ENCODE measurements at places on chromosomes 6 and 20. TPM values are rescaled to one million over a fixed set of nuclear protein-coding genes. Genes with fewer than 3 reads are reported as not detected.

ANKEF1 gene
- total RNA-seq, result 5.7 TPM

DNA sequence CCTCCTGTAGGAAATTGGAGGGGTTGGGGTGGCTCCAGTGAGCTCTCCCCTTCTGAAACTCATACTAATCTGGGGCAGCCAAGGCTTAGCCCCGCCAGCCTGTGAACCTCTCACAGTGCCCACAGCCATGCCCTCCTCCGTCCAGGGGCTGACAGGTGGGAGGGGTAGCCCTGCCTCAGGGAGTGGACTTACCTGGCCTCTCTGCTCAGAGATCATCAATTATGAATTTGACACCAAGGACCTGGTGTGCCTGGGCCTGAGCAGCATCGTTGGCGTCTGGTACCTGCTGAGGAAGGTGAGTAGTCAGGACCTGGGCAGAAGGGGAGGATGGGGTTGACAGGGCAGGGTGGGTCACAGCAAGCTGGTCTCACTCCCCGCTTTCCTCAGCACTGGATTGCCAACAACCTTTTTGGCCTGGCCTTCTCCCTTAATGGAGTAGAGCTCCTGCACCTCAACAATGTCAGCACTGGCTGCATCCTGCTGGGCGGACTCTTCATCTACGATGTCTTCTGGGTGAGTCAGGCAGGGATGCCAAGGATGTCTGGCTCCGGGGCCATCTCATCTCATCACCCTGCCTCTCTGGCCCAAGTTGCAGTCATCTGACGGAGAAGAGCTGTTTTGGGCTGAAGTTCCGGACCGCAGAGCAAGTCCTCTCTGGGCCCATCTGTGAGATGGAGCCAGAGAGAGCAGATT, 34.7 kb downstream of the HM13 start:
- H3K27me3 ChIP-seq, result no peaks in the 10 kb centered on the region
- peaks cover 32% of the 10 kb centered on the region for H3K36me3 ChIP-seq

- DNase-seq, result no peak
- no peaks in the 10 kb centered on the region for H3K36me3 ChIP-seq
- no peaks in the 10 kb centered on the region for H3K27me3 ChIP-seq
- no peak overlapping the region for H3K27ac ChIP-seq
Observed at GRCh38 chr6:97456070-97456469, 173.1 kb upstream of the MMS22L start.

AIF1 gene
- total RNA-seq, result 14.3 TPM

- no peaks in the 10 kb centered on the region for H3K36me3 ChIP-seq
- no peaks in the 10 kb centered on the region for H3K27me3 ChIP-seq
- DNase-seq, result no peak
- no peak overlapping the region for H3K4me3 ChIP-seq
- H3K27ac ChIP-seq, result no peak overlapping the region
Observed at GRCh38 chr20:49030954-49031619, 15.0 kb upstream of the CSE1L start.

GRCh38 chr20:13147971-13148370, 73.1 kb upstream of the ISM1 start:
- no peaks in the 10 kb centered on the region for H3K27me3 ChIP-seq
- no peaks in the 10 kb centered on the region for H3K4me1 ChIP-seq
- DNase-seq, result no peak

GRCh38 chr6:143620447-143620846, 57.3 kb upstream of the PHACTR2 start:
- no peaks in the 10 kb centered on the region for H3K27me3 ChIP-seq
- H3K36me3 ChIP-seq, result no peaks in the 10 kb centered on the region
- H3K4me1 ChIP-seq, result no peaks in the 10 kb centered on the region
- H3K27ac ChIP-seq, result no peak overlapping the region
- no peak for DNase-seq
- no peak overlapping the region for H3K4me3 ChIP-seq

DNA sequence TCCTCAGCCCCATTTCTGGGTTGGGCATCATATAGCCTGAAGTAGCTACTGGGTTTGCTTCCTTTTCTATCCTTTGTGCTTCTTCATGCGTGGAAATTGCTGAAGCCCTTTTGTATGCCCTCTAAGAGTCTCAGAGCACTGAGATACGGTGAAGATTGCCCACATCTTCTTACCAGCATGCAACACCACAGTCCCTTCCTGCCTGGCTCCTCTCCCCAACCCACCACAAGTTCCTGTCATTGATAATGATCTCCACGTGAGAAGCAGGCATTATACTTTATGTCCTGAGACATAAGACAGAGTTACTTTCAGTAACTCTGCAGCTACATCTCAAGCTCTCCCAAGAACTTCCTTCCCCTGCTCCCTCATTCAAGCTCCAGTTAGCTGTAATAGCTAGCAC, 15.8 kb upstream of the PLCB4 start:
- H3K4me3 ChIP-seq, result no peak overlapping the region
- H3K4me1 ChIP-seq, result no peaks in the 10 kb centered on the region

Measured in right lobe of liver (tissue), 6 donors.